Fibroblast of skin of left quadriceps (primary cell): ENCODE measurements at places on chromosomes 13 and 19.
A peak's percentile ranks its signal among the peaks of the same experiment; 100 is the strongest.

- no peak for DNase-seq
Measured at GRCh38 chr19:40466985-40467734, at the start of gene SPTBN4. TSS of gene SPTBN4 (plus strand) at chr19:40467001. CDS start at chr19:40472622, 5,621 bp downstream.

- no peak for DNase-seq
Measured at GRCh38 chr19:3790941-3791340, 4.8 kb upstream of the MATK start.

DNA sequence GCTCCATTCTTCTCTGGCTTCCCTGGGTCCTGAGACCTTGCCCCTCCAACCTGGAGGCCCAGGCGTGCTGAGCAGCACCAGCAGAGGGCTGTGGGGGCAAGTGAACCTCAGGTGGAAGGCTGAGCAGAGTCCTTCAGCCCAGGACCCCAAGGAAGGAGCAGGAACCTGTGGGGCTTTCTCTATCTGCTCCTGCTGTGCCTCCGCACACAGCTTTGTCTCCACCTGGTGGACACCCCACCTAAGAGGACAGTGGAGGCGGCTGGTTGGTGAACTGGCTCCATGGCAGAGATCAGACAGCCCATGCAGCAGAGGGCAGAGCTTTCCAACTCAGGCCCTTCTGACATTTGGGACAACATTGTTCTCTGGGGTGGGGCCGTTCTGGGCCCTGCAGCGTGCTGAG is 19.7 kb downstream of the ZFR2 start:
- DNase-seq: no peak

DNA sequence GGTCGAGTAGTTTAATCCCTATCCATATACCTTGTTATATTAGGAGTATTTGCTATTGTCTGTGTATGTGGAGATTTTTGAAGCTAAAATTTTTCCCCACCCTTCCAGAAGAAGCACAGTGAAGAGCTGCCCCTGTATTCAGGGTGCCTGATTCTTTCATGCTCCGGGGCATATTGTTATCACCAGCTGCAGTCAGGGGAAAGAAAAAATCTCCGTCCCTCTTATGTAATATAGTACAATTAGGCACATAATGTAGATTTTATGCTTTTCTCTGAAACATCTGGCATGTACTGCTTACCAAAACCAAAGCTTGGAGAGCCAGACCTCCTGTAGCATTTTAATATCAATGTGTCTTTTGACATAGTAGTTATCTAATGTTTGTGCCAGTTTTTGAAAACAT is 214.9 kb upstream of the EDNRB start:
- no peak for DNase-seq

DNA sequence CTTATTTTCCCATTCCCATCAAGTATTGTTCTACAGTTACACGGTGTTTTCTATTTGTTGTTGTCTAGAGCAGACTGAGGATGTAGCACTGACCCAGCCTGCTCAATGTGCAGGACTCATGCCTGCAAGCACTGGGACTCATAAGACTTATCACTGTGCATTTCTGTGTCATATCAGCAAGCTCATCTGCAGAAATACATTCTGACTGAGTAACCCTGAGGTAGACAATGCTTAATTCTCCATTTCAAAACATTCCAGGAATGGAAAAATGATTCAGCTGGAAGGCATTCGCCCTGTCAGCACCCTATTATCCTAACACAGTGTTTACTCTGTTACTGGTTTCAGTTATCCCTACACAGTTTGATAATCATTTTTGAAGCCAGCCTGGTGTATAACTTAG is 2506.4 kb downstream of the PCDH9 start:
- peak; percentile 94 for DNase-seq

GRCh38 chr13:61136515-61136914 is 279.1 kb downstream of the PCDH20 start:
- DNase-seq: no peak

GRCh38 chr13:37163641-37164265 is 58.3 kb upstream of the CSNK1A1L start:
- DNase-seq: peak; percentile 67

DNA sequence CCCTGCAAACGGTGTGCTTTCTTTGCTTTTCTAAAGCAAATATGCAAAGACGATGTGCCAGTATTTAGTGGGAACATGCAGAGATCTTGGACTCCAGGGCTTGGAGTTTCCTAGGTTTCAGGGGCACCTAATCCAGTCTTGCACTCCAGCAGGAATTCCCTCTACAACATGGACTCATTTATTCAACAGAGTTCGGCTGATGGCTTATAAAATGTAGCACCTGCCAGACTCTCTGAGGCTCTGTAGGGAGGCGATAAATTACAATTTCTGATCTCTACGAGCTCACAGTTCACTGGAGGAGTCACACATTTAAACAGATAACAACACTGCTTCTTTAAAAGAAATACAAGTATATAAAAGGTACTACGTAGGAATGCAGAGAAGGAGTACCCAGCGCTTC is 143.7 kb downstream of the FGF9 start:
- DNase-seq: no peak

DNA sequence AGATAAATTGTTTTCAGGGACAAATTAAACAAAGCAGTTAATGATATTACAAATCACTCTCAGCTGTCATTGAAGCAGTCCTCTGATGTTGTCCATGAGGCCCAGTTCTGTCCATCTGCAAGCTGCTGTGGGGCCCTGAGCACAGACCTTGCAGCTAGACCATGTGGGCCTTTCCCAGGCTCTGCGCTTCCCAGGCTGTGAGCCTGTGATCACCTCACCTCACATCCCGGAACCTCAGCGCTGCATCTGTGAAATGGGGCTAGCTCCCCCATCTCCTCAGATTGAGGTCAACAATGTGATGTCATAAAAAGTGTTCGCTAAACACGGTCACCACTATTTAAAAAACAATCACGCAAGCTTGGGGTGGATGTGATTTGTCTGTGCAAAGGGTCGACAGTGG is 51.9 kb upstream of the UQCRFS1 start:
- no peak for DNase-seq

- no peak for DNase-seq
Measured at GRCh38 chr13:87295636-87296035, 375.5 kb upstream of the SLITRK5 start.

DNA sequence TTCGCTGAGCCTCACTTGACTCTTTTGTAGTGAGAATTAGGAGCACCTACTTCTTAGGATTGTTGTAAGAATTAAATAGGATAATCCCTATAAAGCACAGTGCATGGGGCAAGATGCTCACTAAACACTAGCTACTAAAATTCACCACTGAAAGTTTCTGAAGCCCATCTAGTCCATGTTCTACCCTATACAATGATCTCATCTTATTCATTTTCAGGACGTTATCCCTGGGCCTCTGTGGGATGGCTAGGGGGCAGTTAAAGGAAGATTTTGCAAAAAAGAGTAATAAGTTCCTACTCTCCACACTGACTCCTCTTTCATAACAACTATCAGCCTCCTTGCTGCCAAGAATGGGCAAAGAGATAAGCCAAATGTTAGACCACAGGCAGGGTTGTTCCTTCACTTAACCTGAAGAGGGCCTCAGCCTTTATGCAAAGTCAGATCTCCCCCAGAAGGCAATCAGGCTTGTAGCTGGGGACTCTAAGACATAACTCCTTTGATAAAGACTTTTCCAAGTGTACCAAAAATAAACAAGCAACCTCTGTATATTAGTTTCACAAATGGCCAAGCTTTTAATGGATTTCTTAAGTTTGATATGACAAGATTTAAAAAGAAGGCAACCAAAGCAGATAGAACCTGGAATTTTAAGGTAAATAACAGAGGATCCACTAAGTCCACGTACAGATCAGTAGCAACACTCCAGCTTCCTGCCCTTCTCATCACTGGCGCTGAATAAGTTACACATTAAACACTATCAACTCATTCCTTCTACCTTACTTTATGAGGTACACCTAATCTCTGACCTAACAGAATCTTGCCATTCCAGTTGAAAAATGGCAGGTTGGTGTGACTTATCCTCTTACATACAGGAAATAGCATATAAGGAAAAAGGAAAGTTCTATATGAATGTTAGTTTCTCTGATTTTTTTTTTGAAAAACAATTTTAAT is 44.4 kb downstream of the ELF1 start:
- no peak for DNase-seq

DNA sequence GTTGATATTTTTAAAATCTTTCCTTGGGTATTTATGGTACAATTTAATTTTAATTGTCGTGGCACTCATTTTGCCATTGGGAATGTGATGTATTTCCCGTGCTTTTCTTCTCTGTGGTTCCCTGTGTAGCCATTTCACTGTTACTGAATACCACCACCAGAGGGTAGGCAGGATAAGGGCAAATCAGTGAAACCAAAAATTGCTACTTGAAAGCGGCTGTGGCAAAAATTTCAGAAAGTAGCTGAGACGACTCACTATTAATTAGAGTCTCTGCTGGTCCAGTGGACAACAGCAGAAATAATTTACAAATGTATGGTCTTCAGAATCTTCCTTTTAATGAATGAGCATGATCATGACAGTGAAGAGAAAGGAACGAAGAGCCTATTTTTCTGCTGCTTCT is 34.4 kb upstream of the MIR17HG start:
- DNase-seq: peak; percentile 1

DNA sequence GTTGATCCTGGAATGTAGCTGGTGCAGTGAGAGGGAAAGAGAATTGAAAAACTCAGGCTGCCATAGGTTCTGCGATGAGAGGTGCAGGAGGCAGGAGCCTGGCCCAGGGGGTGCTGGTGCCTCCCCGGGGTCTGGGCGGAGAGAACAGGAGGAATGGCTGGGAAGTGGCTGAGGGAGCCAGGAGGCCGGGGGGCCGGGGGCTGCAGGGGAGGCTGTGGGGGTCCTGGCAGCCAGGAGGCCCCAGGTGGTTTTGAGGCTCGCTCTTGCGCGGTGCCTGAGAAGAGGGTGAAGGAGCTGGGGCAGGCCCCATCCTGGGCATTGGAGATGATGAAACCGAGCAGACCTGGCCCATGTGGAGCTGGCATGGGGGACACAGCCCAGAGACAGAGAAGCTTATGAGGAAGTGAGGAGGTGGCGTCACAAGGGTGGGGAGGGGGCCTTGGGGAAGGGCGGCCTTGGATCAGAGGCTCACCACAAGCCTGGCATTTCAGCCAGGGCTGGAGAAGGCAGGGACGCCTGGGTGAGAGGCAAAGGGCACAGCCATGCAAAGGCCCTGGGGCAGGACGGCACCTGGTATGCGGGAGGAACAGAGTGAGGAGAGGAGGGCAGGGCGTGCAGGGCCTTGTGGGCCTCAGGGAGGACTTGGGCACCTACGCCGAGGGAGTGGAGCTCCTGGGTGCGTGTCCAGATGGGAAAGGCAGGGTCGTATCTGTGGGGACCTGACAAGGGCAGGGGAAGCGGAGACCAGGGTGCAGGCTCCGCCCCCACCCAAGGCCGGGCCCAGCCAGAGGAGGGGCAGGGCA is 1.3 kb upstream of the TEKTIP1 start:
- DNase-seq: no peak

DNA sequence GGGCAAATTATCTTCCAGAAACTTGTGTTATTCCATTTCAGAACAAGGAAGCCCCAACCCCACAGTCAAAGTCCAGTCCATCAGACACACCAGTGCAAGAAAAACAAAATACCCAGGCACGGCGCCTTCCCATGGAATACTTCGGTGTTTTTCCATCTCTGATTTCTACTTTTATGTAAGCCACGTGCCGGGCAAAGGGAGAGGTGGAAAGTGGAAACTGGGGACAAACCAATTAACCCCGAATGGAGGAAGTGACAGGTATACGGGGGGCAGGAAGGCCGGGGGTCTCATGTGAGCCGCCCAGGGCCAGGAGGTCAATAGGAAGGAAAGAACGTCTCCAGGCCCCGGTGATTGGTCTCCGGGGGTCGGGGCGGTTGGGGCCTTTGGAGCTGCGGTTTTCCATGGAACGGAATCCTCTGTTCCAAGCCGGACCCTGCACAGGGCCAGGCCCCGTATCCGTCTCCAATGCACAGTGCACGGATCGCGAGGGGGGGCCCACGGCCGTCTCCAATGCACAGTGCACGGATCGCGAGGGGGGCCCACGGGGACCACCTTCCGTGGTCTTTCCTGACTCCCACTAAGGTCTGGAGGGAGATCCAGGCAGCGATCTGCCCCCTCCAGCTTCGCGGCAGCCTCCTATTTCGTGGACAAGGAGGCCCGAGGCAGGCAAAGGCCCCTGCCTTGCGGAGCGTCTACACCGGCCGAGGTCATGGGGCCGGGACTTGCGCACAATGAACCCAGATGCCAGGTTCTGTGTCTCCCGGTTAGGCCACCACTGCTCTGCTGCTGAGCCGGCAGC is 79.7 kb downstream of the GADD45B start:
- no peak for DNase-seq

DNA sequence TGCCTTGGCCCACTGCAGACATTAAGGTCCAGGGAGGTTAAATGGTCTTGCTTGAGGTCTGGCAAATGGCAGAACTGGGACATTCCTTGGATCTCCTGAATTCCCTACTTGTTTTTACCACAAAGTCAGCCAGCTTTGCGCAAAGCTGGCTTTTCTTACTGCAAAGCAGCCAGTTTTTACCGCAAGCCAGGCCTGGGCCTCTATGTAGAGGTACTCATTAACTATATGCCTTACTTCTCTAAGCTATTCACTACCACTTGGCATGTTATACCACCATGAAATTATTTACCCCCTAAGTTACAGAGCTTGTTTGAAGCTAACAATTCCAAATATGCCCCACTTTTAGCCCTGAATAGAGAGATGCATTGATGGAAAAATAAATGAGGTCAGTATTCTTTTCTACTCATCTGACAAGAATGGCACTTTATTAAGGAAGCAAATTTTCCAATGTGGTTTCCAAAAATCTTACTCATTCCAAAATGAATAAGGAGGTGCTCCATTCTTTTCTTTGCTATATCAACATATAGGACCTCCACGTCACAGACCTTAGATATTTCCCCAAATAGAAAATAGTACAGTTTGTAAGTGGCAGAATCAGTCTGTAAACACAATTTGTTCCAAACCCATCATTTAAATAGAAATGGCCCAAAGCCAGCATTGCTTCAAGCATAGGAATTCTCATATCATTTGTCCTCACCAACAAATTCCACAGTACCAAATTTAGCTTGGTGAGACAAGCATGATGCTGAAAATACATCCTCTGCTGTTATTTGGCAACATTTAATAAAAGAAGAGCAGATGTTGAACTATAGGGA is 143.9 kb upstream of the TSC22D1 start:
- peak; percentile 75 for DNase-seq

- no peak for DNase-seq
Measured at GRCh38 chr19:56623006-56623405, 20.0 kb upstream of the SMIM17 start.

DNA sequence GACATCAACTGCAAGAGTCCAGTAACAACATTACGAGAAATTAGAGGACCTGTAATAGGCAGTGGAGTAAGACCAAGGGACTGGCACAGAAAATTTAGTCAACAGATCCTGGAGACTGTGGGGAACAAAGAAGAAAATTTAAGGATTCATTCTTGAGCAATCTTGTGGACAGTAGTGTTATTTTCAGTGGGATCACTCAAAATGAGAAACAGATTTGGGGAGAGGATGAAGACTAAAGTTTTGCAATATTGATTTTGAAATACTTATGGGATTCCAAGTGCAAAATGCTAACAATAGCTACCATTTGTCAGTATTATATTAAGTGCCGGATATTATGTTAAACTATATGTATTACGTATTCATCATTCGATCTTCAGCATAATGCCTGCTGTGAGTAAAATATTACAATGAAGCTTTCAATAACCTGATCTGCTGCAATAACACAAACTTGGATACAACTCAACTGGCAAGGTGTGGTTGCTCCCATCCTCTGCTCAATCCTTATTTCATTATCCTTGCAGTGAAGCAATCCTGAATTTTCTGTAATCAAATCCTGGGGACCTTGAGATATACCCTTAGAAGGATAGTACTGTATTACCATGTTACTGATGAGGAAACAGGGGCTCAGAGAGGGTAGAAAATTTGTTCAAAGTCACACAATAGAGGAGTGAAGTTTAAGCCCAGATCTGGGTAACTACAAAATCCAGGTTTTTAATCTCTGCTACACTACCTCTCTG is 84.2 kb downstream of the SACS start:
- peak; percentile 65 for DNase-seq

- DNase-seq: no peak
Measured at GRCh38 chr13:51267622-51268021, 45.4 kb downstream of the FAM124A start.
